Neural progenitor cell (in vitro differentiated cells): ENCODE measurements at places on chromosomes 7 and 10. TPM values are rescaled to one million over a fixed set of nuclear protein-coding genes. Genes with fewer than 3 reads are reported as not detected.

DNA sequence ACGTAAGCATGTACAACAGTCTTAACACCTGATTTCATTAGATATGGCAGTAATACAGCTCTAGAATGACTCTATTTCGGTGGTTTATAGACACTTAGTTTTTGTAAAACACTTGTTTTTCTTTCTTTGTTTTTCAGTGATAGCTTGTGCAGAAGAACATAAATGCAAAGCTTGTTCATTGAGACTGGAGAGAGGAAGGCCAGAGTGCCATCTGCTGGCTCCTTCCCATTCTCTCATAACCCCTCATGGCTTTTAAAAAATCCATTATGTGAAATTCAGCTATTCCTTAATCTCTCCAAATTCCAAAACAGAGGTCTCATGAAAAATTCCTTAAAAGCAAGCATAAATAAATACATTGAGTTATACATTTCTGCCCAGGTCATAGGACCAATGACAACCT lies 76.3 kb downstream of the CACNB2 start:
- H3K36me3 ChIP-seq, result no peaks in the 10 kb centered on the region
- H3K4me3 ChIP-seq, result no peak overlapping the region
- H3K27me3 ChIP-seq, result no peaks in the 10 kb centered on the region
- peak; percentile 20 for DNase-seq
- no peak overlapping the region for H3K27ac ChIP-seq

- DNase-seq, result peak; percentile 7
- no peak overlapping the region for H3K27ac ChIP-seq
- no peaks in the 10 kb centered on the region for H3K36me3 ChIP-seq
- no peaks in the 10 kb centered on the region for H3K4me1 ChIP-seq
- H3K4me3 ChIP-seq, result no peak overlapping the region
Measured at GRCh38 chr10:61409157-61409556, 44.0 kb downstream of the TMEM26 start.

- H3K4me1 ChIP-seq, result peaks cover 13% of the 10 kb centered on the region
- no peak for DNase-seq
- no peaks in the 10 kb centered on the region for H3K27me3 ChIP-seq
- H3K36me3 ChIP-seq, result no peaks in the 10 kb centered on the region
- no peak overlapping the region for H3K27ac ChIP-seq
Measured at GRCh38 chr10:59852670-59853069, 53.7 kb downstream of the CCDC6 start.

- no peak overlapping the region for H3K27ac ChIP-seq
- no peaks in the 10 kb centered on the region for H3K27me3 ChIP-seq
- H3K4me3 ChIP-seq, result no peak overlapping the region
- H3K36me3 ChIP-seq, result no peaks in the 10 kb centered on the region
Measured at GRCh38 chr10:24331457-24331856, 122.5 kb downstream of the KIAA1217 start.

- no peaks in the 10 kb centered on the region for H3K27me3 ChIP-seq
- peak; percentile 81 for DNase-seq
- peaks cover 3% of the 10 kb centered on the region for H3K4me1 ChIP-seq
- H3K27ac ChIP-seq, result no peak overlapping the region
- no peaks in the 10 kb centered on the region for H3K36me3 ChIP-seq
Measured at GRCh38 chr10:77004917-77005564, 632.6 kb downstream of the KCNMA1 start.

DNA sequence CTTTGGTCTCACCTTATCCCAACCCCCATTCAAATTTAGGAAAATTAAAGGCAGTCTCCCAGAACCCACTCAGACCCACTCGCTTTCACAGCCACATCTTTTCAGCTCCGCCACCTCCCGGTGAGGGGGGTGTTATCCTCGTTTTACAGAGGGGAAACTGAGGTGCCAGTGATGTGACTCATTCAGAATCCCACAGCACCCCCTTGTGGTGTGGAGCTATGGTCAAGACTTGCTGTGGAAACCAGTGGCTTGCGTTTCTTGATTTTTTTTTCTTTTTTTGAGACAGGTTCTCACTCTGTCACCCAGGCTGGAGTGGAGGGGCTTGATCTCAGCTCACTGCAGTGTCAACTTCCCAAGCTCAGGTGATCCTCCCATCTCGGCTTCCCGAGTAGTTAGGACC lies 27.6 kb downstream of the SLC35G1 start:
- H3K36me3 ChIP-seq, result no peaks in the 10 kb centered on the region
- no peaks in the 10 kb centered on the region for H3K4me1 ChIP-seq
- DNase-seq, result peak; percentile 30
- H3K27ac ChIP-seq, result no peak overlapping the region

Gene CADPS2
- 13.2 and 19.1 TPM in 2 replicates for total RNA-seq
